Suppressor macrophage treated with lipopolysaccharide for 1 hour (primary cell): ENCODE measurements at places on chromosomes 12 and 14.
A peak's percentile ranks its signal among the peaks of the same experiment; 100 is the strongest.

- peak; percentile 41 for DNase-seq
Measured at GRCh38 chr14:96198430-96199130, 6.1 kb upstream of the BDKRB2 start.

DNA sequence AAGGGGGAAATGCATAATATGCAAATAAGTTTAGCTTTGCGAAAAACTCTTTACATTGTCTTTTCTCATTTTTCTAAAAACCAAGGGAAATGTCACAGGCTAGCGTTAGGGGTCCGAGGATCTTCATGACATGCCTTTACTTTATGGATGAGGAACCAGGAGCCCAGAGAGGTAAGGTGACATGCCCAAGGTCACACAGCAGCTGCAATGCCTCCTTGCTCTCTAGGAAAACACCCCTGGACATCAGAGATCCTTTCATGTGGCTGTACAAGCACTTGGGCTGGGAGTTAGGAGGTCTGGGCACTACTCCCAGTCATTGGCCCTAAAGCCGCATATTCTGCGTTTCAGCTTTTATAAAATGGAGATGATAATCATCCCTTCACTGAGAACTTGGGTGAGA is 741 bp downstream of the PROX2 start:
- DNase-seq: no peak

GRCh38 chr14:20469890-20470602 is 840 bp downstream of the PNP start:
- DNase-seq: peak; percentile 90

DNA sequence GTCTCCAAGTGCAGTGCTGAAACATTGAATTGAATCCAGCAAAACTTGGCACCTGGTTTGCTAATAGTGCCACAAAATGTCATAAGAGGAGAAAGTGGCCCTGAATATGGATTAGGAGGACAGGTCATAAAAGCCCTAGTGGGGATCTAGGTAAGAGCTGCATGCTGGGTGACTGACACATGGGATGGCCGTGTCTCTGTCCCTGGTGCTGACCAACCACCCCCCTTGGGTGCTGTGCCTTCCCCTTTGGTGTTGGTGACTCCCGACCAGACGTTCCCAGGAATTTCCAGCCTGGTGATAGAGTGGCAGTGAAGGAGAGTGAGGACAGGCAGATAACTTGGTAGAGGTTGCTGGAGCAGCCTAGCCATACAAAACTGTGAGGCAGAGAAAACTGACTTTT is 142.8 kb downstream of the VRK1 start:
- peak; percentile 33 for DNase-seq

DNA sequence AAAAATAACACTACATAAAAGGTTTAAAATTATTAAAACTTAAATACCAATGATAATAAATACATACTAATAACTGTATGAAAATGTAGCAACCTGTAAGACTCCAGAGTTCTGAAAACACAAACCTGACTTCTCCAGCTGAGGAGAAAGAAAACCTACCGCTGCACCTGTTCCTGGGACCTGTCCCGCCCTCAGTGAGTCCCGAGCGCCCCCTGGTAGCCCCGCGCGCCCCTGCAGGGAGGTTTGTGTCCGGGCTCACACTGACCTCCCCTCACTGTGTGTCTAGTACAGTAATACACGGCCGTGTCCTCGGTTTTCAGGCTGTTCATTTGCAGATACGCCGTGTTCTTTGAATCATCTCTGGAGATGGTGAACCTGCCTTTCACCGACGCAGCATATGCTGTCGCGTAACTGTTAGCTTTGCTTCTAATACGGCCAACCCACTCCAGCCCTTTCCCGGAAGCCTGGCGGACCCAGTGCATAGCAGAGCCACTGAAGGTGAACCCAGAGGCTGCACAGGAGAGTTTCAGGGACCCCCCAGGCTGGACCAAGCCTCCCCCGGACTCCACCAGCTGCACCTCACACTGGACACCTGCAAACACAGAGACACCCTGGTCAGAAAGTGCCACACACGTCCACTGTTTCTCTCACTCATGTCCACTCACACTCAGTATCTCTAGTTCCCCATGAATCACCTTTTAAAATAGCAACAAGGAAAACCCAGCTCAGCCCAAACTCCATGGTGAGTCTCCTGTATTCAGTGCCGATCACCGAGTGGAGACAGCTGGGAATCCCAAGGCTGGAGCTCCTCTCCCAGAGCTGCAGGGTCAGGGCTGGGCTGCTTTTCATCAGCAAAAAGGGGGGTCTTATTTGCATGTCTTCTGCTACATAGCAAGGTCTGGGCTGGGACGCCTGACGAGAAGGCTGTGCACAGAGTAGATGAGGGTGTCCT is 1276.3 kb downstream of the TMEM121 start:
- DNase-seq: no peak

GRCh38 chr12:41076114-41076513 is 112.0 kb upstream of the PDZRN4 start:
- no peak for DNase-seq

- no peak for DNase-seq
Measured at GRCh38 chr14:67911562-67911961, 92.0 kb downstream of the RAD51B start.

DNA sequence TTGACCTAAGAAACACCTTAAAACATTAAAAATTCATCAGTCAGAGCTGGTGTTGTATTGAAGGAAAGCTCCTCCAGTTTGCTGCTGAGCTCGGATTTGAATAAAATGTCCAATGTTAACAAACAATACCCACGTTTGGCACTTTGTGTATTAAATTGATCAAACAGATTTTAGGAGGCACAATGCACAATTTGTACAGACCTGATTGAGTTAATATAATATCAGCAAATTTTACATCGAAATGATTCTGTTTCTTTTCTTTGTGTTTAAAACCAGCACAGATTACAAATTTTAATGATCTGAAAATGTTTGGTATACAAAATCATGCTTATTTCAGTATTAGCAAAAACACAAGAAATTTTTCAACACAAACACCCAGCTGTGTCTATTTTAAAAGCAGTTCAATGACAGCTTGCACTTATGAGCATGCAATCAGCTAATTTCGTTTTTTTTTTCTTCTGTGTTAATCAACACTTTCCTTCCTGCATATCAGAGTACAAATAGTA is 2.8 kb upstream of the FOXG1 start:
- no peak for DNase-seq

- DNase-seq: no peak
Measured at GRCh38 chr12:7868391-7868790, 4.3 kb downstream of the SLC2A14 start.

- no peak for DNase-seq
Measured at GRCh38 chr12:118350908-118351559, 21.7 kb downstream of the TAOK3 start.

DNA sequence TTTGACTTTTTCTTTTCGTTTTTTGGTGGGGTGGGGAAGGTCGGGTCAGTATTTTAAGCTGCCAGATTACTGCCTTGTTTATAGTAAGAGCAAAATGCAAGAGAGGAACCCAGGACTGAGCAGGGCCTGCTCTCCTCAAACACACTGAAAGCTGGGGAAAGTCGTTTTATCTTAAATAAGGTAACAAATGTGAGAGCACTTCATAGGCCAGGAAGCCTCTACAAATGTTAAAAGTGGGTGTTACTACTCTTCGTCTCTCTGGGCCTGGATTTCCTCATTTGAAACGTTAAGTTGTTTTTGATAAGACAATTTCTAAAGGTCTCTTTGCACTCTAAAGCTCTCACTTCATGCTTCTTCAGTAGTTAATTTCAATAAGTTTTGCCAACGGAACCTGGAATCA is 33.8 kb downstream of the PLEKHG7 start:
- DNase-seq: no peak

- DNase-seq: no peak
Measured at GRCh38 chr12:102964872-102965271, 7.4 kb downstream of the ASCL1 start.

DNA sequence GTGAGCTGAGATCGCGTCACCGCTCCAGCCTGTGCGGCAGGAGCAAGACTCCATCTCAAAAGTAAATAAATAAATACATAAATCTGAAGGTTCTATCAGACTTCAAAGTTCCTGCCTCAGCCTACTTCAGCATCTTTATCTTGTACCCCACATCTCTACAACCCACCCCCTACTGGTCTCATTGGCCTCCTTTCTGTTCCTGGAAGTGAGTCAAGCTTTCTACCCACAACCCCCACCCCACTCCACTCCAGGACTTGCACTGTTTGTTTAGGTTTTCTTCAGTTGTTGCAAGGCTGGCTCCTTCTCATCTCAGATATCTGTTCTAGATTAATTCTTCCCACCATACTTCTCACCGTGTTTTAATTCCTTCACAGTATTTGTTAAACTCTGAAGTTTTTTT is 714 bp upstream of the PSMC6 start:
- DNase-seq: no peak

DNA sequence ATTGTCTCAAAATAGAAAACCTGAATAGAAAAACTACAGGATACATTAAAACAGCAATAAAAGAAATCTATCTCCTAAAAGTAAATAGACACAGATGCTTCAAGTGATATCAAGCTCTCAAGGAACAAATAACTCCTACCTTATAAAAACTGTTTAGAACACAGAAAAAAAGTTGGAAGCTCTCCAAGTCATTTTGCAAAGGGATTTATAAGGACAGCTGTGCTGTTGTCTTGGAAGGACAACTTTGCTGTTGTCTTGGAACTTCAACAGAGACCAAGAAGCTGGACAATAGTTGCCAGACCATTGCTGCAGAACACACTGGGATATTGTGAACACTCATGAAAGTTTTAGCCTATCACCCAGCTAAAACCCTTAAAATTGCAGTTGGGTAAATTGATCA is 780.7 kb downstream of the FLRT2 start:
- no peak for DNase-seq

GRCh38 chr12:69070319-69071090 is 137.5 kb upstream of the CPM start:
- DNase-seq: peak; percentile 82

DNA sequence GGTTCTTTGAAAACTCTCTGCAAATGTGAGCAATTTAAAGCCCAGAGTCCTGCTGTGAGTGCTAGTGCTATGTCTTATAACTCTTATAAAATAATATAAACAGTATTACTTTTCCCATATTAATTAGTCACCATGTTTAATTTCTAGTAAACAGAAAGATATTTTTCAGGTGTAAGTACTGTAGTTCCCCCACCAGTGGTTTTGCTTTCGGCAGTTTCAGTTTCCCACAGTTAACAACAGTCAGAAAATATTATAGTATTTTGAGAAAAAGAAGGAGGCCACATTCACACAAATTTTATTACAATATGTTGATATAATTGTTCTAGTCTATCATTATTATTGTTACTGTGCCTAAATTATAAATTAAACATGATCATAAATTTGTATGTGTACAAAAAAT is 800.5 kb downstream of the LRFN5 start:
- DNase-seq: no peak

GRCh38 chr14:71632440-71632946 is 299.7 kb upstream of the RGS6 start:
- DNase-seq: no peak

DNA sequence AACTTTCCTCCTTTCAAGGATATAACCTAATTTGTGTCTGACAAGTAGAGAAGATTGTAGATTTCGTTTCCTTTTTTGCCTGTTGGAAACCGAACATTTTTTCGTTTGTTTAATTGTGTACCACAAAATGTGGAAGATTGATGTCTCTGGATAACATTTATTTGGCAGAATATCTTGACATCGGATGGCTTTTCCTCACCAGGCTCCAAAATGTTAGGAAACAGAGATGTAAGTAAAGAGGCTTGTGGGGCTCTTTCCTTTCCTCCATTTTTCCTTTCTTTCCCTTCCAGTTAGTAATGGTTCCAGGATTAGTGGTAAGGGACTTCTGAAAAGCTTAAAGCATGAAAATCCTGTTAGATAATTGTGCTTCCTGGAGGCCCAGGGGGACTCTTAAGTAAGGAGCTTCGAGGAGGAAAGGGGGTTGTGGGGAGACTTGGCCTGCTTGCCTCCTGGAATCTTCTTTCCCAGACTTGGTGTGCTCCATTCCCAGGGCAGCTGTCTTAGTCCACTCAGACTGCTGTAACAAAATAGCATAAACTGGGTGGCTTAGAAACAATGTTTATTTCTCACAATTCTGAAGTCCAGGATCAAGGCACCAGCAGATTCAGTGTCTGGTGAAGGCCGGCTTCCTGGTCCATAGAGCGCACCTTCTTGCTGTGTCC is 243.1 kb upstream of the PWP1 start:
- DNase-seq: no peak

- DNase-seq: no peak
Measured at GRCh38 chr12:109279525-109279924, 29.6 kb downstream of the FOXN4 start.

- DNase-seq: peak; percentile 23
Measured at GRCh38 chr12:53502331-53502730, 1.2 kb downstream of the TARBP2 start.

- peak; percentile 64 for DNase-seq
Measured at GRCh38 chr12:5440978-5441377, 9.1 kb downstream of the NTF3 start.
